ENCODE measurements at places on chromosomes 7 and 10.

DNA sequence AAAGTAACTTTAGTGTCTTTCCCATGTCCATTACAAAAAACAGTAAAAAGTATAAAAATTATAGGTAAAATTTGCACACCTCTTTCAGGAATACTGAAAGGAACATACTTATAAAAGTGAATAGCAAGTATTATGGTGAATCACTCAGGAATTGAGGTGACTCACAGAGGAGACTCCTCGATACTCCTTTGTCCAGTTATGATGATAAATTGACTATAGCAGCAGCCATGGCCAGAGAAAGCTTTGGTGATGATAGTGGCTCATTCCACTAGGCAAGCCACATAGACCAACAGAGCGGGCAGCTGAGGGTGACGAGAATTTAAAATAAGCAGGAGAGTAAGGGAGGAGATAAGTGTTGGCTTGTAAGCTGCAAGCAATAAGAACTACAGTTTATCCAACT lies 1231.1 kb upstream of the CELF2 start:
- DNase-seq, result peak; percentile 25

GRCh38 chr10:73855413-73855812 lies 18.9 kb downstream of the CAMK2G start:
- no peak for DNase-seq

DNA sequence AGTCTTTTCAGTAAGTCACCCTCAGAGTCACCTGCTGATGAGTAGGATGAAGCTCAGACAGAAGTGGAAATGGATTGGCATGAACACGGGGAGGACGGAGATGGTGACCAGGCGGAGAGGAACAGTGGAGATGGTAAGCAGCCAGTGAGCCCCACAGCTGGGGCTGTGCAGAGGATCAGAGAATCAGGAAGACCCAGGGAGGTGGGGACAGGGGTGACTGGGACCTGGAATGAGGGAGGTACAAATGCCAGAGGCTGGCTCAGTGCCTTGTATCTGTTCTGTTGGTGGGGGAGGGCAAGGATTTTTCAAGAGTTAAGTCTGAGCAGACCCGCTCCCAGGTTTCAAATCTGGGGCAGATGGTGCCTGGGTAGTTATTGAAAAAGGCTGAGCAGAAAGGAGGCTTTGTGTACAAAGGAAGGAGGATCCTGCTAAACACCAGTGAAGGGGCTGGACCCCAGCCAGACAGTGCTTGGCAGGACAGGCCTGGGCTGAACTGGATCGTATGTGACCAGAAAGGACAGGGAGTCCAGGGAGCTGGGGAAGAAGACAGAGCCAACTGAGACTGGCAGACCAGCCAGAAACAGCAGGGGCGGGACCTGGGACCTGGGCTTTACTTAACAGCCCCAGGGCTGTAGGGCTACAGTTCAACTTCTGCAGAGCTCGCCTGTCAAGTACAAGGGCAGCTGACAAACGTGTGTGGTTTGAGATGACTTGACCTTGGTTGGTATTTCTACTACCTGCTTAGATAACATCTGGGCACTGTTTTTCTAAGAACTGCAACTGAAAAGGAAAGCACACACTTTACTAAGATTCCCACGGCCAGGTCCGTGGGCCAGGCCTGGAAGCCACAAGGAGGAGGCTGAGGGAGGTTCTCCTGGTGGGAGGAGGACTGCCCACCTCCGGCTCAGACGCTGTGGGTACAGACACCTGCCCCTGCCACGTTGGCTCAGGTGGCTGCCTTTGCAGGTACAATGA lies 13.2 kb upstream of the FRMPD2 start:
- DNase-seq, result no peak

- no peak for DNase-seq
Observed at GRCh38 chr7:4198301-4198700, 483.8 kb upstream of the FOXK1 start.

DNA sequence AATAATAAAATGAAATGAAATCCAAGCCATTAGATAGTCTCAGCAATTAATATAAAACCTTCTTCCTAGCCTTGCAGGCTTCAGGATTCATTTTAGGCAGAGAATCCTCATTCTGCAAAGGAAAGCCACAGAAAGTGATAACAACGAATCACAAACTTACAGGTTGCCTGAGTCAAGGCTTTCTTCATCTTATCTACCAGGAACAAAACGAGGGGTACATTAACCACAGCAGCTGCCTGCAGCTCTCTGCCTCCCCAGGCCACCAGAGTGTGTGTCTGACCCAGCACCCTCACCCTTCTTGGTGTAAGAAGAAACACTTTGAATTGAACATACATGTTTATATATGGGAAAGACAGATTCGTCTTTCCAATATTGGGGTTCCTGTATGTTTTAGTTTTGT lies 12.5 kb upstream of the TNS3 start:
- DNase-seq, result no peak

DNA sequence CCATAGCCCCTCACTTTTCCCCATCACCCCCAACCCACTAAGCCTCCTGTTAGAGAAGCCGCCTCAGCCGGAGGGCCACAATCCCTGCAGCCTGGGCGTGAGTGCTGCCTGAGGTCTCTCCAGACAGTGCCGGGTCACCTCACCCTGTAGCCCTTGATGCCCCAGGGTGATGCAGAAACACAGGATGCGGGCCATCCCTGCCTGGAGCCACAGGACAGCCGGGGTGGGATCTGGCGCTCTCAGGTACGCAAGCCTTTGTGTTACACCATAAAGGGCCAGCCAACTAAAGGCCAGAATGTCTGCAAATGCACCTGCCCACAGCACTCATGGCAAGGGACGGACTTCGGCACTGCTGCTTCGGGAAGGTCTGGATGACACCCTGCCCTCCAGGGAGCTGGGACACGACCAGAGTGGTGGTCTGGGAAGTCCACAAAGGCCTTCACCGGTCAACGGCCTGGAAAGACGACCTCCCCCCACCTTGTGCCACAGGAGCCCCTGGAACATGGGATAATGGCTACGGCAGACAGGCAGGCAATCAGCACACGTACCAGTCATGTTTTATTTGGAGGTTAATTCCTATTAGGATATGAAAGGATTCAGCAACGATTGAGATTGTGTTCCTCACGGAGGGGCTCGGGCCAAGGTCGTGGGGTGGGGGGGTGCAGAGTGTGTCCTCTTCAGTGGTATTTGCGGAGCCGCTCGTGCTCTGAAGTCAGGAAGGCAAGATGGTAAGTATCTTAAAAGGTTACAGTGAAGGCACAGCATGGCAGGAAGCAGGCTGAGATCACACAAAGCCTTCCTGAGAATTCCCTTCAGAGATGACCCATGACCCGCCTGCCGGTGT lies 8.1 kb downstream of the ATP5MF start:
- no peak for DNase-seq

GRCh38 chr7:117129521-117129955 lies 176.2 kb downstream of the ST7 start:
- no peak for DNase-seq

- DNase-seq, result no peak
Observed at GRCh38 chr10:33826186-33826585, 491.7 kb upstream of the NRP1 start.

- DNase-seq, result no peak
Observed at GRCh38 chr10:100725071-100725471, 20.3 kb upstream of the PAX2 start.

GRCh38 chr7:94632338-94633013 lies 23.5 kb downstream of the SGCE start:
- peak; percentile 73 for DNase-seq

DNA sequence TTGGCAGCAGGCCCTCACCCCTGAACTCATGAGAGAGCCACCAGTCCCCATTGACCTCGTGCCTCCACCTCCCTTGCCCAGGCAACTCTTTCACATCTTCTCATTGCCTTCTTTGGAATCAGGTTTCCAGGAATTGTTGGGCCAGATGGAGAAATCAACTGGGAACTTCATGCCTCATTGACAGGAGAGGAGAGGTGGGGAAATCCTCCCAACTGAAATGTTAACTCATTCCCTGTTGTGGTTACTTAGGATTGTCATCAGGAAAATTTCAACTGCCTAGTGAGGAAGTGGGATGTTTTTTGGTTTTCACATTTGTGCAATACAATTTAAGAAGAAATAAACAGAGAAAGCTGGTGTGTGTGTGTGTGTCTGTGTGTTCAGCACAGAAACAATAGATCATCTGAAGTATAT lies 106.6 kb upstream of the INHBA start:
- peak; percentile 91 for DNase-seq

DNA sequence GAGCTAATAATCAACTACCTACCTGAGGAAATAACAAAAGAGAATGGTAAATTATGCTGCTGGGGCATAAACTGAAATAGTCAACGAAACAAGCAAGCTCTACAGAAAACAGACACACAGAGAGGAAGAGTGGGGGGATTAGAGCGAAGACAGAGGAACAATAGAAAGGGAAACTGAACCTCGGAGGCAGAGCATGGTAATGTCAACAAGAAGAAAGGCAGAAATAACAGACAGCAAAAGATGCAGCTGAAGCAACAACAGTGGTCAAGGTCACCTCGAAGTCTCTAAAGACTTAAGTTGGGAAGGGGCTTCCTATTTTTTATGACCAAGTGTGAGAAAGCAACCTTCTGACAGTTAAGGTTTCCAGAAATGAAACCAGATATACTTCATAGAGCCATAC lies 177.0 kb downstream of the ZNF438 start:
- no peak for DNase-seq

GRCh38 chr7:33039257-33039902 lies 23.2 kb downstream of the NT5C3A start:
- no peak for DNase-seq

- DNase-seq, result no peak
Observed at GRCh38 chr7:155692317-155692716, 47.9 kb downstream of the RBM33 start.

GRCh38 chr10:127694580-127695193 lies 42.3 kb upstream of the FOXI2 start:
- DNase-seq, result no peak

GRCh38 chr7:65975814-65976445 lies 6.1 kb downstream of the GUSB start:
- DNase-seq, result no peak

DNA sequence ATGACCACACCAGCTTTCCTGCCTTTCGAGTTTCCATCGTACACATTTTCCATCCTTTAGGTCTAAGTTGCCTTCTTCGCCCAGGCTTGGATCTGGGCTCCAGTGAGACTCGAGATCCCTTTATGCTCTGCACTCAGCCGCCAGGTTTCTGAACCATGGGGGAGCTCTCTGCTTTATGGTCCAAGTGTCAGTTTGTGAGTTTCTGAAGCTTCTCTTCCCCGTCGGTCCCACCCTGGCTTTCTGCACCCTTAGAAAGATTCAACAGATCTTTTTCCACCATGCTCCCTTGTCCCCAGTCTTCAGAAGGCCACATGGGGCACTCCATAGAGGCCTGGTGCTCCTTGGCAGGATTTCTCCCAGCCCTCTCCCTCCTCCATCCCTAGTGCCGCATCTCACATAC lies 402.0 kb downstream of the PTPRN2 start:
- DNase-seq, result no peak

- no peak for DNase-seq
Observed at GRCh38 chr7:131691454-131692130, 135.2 kb upstream of the PODXL start.

DNA sequence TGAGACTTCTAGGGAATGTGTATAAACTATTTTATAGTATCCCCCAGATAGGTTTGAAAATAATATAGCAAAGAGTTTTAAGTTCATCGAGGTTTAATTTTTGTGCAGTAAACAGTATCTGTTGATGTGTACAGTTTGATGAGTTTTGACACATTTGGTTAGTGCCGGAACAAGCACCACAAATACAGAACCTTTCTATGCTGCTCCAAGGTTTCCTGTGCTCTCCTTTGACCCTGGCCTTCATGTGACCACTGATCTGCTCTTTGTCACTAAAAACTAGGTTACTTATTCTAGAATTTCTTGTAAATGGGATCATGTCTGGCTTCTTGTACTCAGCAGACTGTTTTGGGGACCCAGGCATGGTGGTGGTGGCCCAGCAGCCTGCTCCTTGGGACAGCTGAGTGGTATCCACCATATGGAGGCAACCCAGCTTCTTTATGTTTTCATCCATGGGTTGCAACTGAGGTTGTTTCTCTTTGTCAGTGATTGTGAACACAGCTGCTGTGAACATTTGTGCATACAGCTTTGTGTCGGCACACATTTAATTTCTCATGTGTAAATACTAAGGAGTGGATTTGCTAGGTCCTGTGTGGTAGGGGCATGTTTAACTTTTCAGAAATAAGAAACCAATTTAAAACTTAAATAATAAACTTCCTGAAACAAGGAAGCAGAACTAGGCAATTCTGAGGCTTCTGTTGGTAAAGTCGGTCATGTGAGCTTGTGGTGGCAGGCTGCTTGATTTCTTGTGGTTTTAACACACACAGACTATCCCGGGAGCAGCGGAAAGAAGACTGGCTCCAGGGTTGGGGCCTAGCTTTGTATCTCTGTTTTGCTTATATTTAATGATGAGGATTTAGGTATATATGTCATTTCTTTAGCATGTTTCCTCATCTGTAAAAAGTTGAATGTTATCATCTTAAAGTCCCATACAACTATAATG lies 219.4 kb downstream of the ABCA13 start:
- no peak for DNase-seq

DNA sequence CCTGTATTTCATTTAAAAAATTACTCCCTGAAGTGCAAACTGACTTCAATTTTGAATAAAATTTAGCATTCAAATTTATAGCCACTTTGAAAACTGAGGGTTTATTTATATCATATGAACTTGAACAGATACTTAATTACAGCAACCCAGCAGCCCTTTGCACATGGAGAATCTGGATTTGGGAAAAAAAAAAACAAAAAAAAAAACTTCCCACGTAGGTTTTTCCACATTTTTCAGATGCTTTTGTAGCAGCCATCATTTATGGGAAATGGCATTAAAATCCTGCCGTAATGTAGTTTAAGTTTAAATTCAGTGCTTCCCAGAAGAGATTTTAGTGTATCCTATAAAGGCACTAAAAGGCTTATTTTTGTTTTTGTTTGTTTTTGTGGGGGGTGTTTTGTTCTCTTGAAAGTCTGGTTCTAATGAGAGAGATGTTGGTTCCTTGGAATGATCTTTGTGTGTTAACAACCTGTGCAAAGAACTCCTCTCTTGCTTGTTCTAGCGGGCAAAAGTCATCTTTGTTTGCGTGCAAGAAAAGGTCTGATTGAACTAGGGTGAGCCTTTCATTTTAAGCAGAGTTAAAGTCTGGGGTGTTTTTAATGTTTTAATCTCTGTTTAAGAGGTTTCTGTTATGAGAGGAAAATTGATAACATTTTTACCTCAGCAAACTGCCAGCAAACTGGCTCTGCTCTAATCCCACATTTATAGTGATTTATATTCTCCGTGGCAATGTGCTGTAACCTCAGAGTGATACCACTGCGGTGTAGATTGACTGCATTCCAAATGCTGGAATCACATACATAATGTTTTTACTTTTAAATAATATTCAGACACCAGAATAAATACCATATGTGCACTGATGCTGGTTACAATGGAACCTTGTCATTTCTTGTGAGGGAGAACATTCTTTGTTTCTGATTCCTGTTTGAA lies 105.5 kb downstream of the WNT2 start:
- peak; percentile 91 for DNase-seq

All from AG10803 (cell line).